ENCODE measurements at places on chromosomes 16 and 17.

GRCh38 chr17:8621585-8621984 lies 8.9 kb downstream of the MYH10 start:
- H3K27me3 ChIP-seq: no peaks in the 10 kb centered on the region
- DNase-seq: no peak
- H3K4me1 ChIP-seq: peaks cover 11% of the 10 kb centered on the region
- H3K36me3 ChIP-seq: peaks cover 93% of the 10 kb centered on the region
- H3K27ac ChIP-seq: no peak overlapping the region

GRCh38 chr16:51382211-51382610 lies 231.1 kb upstream of the SALL1 start:
- peaks cover 23% of the 10 kb centered on the region for H3K4me1 ChIP-seq
- H3K27ac ChIP-seq: no peak overlapping the region
- no peaks in the 10 kb centered on the region for H3K27me3 ChIP-seq
- DNase-seq: no peak
- H3K4me3 ChIP-seq: no peak overlapping the region

- H3K4me1 ChIP-seq: peaks cover 11% of the 10 kb centered on the region
- no peak overlapping the region for H3K27ac ChIP-seq
Observed at GRCh38 chr17:32241640-32242039, 24.0 kb upstream of the RHBDL3 start.

DNA sequence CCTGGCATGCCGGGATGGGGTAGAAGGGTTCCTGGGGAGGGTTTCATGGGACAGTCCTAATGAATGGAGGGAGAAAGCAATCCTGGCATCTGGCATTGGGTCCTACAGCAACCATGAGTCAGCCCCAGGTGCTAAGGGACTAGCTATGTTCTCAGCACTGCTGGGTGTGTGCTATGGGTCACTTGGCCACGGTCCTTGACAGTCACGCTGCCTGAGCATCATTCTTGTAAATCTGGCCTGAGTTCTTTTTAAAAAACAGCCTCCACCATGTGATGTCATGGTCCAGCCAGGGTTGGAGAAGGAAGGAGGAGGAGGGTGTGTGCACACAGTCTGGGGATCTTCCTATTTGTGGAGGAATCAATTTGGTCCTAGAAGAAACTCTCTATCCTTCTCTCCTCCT lies 6.2 kb upstream of the RAMP2 start:
- no peaks in the 10 kb centered on the region for H3K4me1 ChIP-seq
- H3K4me3 ChIP-seq: no peak overlapping the region
- no peak for DNase-seq
- H3K36me3 ChIP-seq: no peaks in the 10 kb centered on the region
- H3K27me3 ChIP-seq: no peaks in the 10 kb centered on the region

DNA sequence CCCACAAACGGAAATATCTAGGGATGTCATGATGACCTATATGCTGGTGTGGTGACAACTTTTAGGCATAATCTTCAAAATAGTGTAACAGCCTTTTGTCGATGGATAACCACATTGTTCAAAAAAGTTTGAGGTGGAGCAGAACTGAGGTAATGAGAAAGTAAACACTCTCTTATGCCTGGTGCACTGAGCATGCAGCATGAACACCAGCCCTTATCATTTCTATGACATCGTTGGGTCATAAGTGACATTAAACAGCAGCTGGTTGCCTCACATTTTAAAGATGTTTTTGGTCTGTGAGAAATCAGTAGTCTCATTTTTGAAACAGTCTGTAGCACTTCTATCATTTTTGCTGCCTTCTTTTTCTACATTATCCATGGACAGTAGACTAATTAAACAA lies 1.8 kb downstream of the KRT23 start:
- H3K36me3 ChIP-seq: no peaks in the 10 kb centered on the region
- DNase-seq: no peak
- peaks cover 17% of the 10 kb centered on the region for H3K4me1 ChIP-seq
- H3K4me3 ChIP-seq: no peak overlapping the region

GRCh38 chr16:30893417-30893743 lies 497 bp downstream of the BCL7C start:
- no peak for DNase-seq
- peak overlapping the region; percentile 31 for H3K27ac ChIP-seq
- H3K27me3 ChIP-seq: no peaks in the 10 kb centered on the region
- peaks cover 20% of the 10 kb centered on the region for H3K4me1 ChIP-seq

GRCh38 chr17:50311112-50311460 lies 34.8 kb upstream of the XYLT2 start:
- H3K36me3 ChIP-seq: no peaks in the 10 kb centered on the region
- H3K4me1 ChIP-seq: no peaks in the 10 kb centered on the region
- H3K27me3 ChIP-seq: no peaks in the 10 kb centered on the region
- H3K27ac ChIP-seq: no peak overlapping the region
- no peak overlapping the region for H3K4me3 ChIP-seq
- no peak for DNase-seq

GRCh38 chr17:81080019-81080418 lies 45.1 kb downstream of the BAIAP2 start:
- H3K4me1 ChIP-seq: no peaks in the 10 kb centered on the region
- peaks cover 13% of the 10 kb centered on the region for H3K36me3 ChIP-seq
- no peak for DNase-seq
- no peak overlapping the region for H3K27ac ChIP-seq
- H3K27me3 ChIP-seq: no peaks in the 10 kb centered on the region

DNA sequence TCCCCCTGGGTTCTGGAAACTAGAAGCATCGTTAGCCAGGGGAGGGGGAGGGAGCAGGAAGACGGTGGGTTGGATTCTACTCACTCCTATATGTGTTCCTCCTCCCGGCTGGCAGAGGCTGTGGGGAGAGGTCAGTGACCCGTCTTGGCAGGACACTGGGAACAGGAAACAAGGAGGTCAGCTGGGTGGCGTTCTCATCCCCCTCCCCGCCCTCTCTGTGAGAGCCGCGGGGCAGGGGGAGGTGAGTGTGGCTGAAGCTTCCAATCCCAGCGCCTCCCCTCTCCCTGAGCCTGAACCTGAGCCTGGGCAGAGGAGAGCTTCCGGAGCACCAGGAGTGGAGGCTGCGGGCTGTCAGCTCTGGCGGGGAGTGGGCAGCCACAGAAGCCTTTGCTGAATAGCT lies 12.5 kb downstream of the GPRC5C start:
- DNase-seq: no peak
- H3K27ac ChIP-seq: no peak overlapping the region
- peaks cover 6% of the 10 kb centered on the region for H3K4me1 ChIP-seq
- H3K4me3 ChIP-seq: no peak overlapping the region
- H3K27me3 ChIP-seq: no peaks in the 10 kb centered on the region

- H3K36me3 ChIP-seq: no peaks in the 10 kb centered on the region
- no peak overlapping the region for H3K27ac ChIP-seq
- no peaks in the 10 kb centered on the region for H3K27me3 ChIP-seq
- no peak overlapping the region for H3K4me3 ChIP-seq
- H3K4me1 ChIP-seq: no peaks in the 10 kb centered on the region
Observed at GRCh38 chr16:86975445-86975844, 341.7 kb downstream of the C16orf95 start.

- DNase-seq: no peak
- H3K4me3 ChIP-seq: no peak overlapping the region
- H3K36me3 ChIP-seq: no peaks in the 10 kb centered on the region
- no peaks in the 10 kb centered on the region for H3K4me1 ChIP-seq
- no peak overlapping the region for H3K27ac ChIP-seq
Observed at GRCh38 chr16:67504031-67505021, 21.0 kb upstream of the AGRP start.

DNA sequence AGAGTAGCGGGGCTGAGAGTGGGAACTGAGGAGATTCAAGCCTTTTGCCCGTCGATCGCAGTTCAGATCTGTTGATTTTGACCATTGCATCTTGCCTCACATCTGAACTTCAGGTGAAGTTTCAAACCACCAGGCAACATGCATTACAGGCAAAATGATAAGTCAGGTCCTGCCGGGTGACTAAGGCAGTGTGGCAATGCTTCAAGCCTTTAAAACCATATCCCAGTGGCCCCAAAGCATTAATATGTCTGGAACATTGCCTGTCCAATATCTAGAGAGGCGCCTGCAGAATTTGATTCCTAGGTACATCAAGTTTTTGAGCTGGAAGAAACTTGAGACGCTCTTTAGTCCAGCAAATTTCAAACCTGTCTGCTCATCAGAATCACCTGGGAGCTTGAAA lies 502.8 kb downstream of the MAF start:
- no peaks in the 10 kb centered on the region for H3K36me3 ChIP-seq
- no peak overlapping the region for H3K27ac ChIP-seq
- no peak overlapping the region for H3K4me3 ChIP-seq
- DNase-seq: no peak

DNA sequence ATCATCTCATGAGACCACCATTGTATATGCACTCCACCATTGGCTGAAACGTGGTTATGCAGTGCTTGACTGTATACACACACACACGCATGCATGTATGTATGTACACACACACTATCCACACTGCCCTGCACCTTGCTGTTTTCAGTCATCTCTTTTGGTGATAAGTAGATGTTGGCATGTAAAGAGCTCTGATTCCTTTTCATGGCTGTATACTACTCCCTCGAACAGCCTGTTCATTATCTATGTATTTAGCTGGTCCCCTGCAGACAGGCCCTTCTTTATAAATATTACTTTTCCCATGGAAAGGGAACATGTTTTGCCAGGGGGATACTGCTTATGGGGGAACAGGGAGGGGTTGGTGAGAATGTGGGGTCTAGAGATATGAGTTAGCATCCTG lies 349.4 kb downstream of the FOXL1 start:
- no peaks in the 10 kb centered on the region for H3K27me3 ChIP-seq
- H3K36me3 ChIP-seq: no peaks in the 10 kb centered on the region
- no peak overlapping the region for H3K4me3 ChIP-seq
- H3K4me1 ChIP-seq: peaks cover 2% of the 10 kb centered on the region
- DNase-seq: no peak

DNA sequence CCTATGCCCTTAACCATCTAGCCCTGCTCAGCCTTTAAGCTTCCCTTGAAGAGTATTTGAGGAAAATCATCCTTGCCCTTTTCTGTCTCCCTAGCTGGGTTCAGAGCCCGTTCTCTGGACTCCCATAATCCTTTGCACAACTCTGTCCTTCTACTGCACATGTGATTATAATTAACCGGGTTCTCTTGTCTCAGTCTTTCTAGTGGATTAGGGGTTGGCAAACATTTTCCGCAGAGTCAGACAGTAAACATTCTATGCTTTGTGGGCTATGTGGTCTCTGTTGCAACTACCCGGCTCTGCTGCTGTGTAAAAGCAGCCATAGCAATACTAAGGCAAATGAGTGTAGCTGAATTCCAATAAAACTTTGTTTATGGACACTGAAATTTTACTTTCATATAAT lies 80.0 kb downstream of the CDRT15 start:
- H3K4me1 ChIP-seq: no peaks in the 10 kb centered on the region
- no peak overlapping the region for H3K27ac ChIP-seq
- H3K4me3 ChIP-seq: no peak overlapping the region
- no peak for DNase-seq

DNA sequence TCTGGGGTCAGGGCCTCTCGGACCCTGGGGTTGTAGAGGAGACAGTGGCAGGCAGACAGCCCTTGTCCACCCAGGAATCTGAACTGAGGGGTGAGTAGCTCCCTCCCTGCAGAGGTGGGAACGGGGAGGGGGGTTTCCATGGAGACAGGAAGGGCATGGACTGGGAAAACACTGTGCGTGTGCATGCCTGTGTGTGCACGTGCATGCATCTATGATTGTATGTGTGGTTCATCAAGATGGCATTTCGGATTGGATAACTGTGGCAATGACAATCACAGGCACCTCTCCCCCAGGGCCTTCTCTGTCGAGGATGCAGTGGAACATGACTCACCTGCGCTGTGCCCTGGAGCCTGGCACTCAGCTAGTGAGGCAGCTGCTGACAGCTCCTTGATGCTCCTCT lies 6.1 kb upstream of the CD300C start:
- H3K4me3 ChIP-seq: no peak overlapping the region
- peaks cover 3% of the 10 kb centered on the region for H3K4me1 ChIP-seq
- no peak for DNase-seq
- H3K36me3 ChIP-seq: no peaks in the 10 kb centered on the region
- H3K27ac ChIP-seq: no peak overlapping the region

DNA sequence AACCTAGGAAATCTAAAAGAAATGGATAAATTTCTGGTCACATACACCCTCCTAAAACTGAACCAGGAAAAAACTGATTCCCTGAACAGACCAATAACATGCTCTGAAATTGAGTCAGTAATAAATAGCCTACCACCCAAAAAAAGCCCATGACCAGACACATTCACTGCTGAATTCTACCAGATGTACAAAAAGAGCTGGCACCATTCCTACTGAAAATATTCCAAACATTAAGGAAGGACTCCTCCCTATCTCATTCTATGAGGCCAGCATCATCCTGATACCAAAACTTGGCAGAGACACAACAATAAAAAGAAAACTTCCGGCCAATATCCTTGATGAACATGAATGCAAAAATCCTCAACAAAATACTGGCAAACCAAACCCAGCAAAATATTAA lies 52.9 kb downstream of the TTC19 start:
- H3K27ac ChIP-seq: no peak overlapping the region
- H3K4me3 ChIP-seq: no peak overlapping the region
- peaks cover 95% of the 10 kb centered on the region for H3K36me3 ChIP-seq
- no peaks in the 10 kb centered on the region for H3K27me3 ChIP-seq

GRCh38 chr17:59362811-59363205 lies 31.4 kb downstream of the YPEL2 start:
- H3K27ac ChIP-seq: no peak overlapping the region
- H3K36me3 ChIP-seq: no peaks in the 10 kb centered on the region
- H3K27me3 ChIP-seq: no peaks in the 10 kb centered on the region

GRCh38 chr17:68346448-68346847 lies 55.2 kb downstream of the ARSG start:
- peaks cover 49% of the 10 kb centered on the region for H3K36me3 ChIP-seq
- DNase-seq: no peak
- peaks cover 17% of the 10 kb centered on the region for H3K4me1 ChIP-seq
- H3K27ac ChIP-seq: no peak overlapping the region
- H3K4me3 ChIP-seq: no peak overlapping the region

GRCh38 chr17:73760439-73760758 lies 116.2 kb upstream of the SDK2 start:
- H3K27ac ChIP-seq: no peak overlapping the region
- H3K4me3 ChIP-seq: no peak overlapping the region
- DNase-seq: no peak
- H3K36me3 ChIP-seq: no peaks in the 10 kb centered on the region
- no peaks in the 10 kb centered on the region for H3K27me3 ChIP-seq

GRCh38 chr16:51002881-51003490 lies 148.1 kb downstream of the SALL1 start:
- no peaks in the 10 kb centered on the region for H3K27me3 ChIP-seq
- no peak overlapping the region for H3K4me3 ChIP-seq
- H3K4me1 ChIP-seq: no peaks in the 10 kb centered on the region
- H3K36me3 ChIP-seq: no peaks in the 10 kb centered on the region

All from neuronal stem cell (in vitro differentiated cells).